Pancreas (tissue), 10 donors: ENCODE measurements at places on chromosomes 11 and 22. TPM values are rescaled to one million over a fixed set of nuclear protein-coding genes. Genes with fewer than 3 reads are reported as not detected.

DNA sequence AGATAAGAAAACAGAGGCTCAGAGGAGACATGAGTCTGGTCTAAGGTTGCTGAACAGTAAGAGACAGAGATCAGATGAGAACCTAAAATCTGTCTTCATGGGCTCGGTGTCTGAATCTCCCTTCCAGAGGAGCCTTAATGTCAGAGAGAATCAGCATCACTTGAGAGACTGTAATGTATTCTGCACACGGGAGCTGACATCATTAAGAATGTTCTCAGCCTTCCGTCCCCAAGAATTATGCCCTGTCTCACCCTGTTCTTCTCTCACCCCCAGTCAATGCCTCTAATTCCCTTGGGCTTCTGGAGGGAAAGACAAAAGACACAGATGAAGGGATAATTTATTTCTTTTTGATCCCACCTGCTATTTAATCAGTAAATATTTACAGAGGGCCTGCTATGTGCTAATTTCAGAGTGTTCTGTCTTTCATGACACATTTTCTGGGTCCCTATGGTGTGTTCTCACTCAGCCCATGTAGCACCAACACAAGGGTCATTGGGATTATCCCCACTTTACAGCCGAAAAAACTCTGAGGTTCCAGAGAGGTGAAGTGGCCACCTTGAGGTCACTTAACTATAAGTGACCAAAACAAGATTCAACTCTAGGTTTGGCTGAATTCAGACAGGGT lies 61.8 kb downstream of the CD82 start:
- H3K4me1 ChIP-seq = no peaks in the 10 kb centered on the region
- DNase-seq = no peak
- H3K27ac ChIP-seq = no peak overlapping the region
- no peaks in the 10 kb centered on the region for H3K27me3 ChIP-seq

- H3K36me3 ChIP-seq = no peaks in the 10 kb centered on the region
- no peak for DNase-seq
- no peak overlapping the region for H3K27ac ChIP-seq
- no peaks in the 10 kb centered on the region for H3K27me3 ChIP-seq
- H3K4me1 ChIP-seq = peaks cover 4% of the 10 kb centered on the region
Measured at GRCh38 chr11:133081730-133082452, 450.4 kb downstream of the OPCML start.

DNA sequence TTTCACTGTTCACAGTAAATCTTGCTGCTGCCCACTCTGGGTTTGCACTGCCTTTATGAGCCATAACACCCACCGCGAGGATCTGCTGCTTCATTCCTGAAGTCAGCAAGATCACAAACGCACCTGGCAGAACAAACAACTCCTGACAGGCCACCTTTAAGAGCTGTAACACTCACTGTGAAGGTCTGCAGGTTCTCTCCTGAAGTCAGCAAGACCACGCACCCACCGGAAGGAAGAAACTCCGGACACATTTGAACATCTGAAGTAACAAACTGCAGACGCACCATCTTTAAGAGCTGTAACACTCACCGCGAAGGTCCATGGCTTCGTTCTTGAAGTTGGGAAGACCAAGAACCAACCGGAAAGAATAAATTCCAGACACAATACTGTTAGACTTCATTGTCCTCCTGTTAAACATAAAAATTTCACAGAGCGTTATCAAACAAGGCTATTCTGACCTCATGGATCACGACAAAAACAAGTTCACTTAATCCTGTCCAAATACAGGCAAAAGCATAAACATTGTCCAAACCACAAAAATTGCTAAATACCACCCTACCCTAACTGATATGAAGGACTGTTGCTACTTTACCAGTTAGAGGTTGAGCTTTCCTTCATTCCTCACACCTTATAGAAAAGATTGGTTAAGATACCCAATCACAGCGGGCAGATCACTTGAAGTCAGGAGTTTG lies 3.0 kb upstream of the CCDC117 start:
- DNase-seq = no peak
- no peak overlapping the region for H3K27ac ChIP-seq
- H3K36me3 ChIP-seq = no peaks in the 10 kb centered on the region
- H3K27me3 ChIP-seq = no peaks in the 10 kb centered on the region

- no peak for DNase-seq
- no peaks in the 10 kb centered on the region for H3K27me3 ChIP-seq
- H3K4me1 ChIP-seq = no peaks in the 10 kb centered on the region
- no peak overlapping the region for H3K4me3 ChIP-seq
- no peaks in the 10 kb centered on the region for H3K36me3 ChIP-seq
Measured at GRCh38 chr11:104905271-104905670, 7.0 kb upstream of the CASP12 start.

GRCh38 chr22:23529166-23530103 lies 50.7 kb downstream of the IGLL1 start:
- H3K27ac ChIP-seq = no peak overlapping the region
- H3K4me1 ChIP-seq = no peaks in the 10 kb centered on the region
- H3K4me3 ChIP-seq = no peak overlapping the region
- H3K36me3 ChIP-seq = no peaks in the 10 kb centered on the region

GRCh38 chr22:27019827-27020226 lies 362.4 kb downstream of the MIAT start:
- H3K27me3 ChIP-seq = no peaks in the 10 kb centered on the region
- no peaks in the 10 kb centered on the region for H3K4me1 ChIP-seq
- H3K27ac ChIP-seq = no peak overlapping the region
- no peak overlapping the region for H3K4me3 ChIP-seq
- H3K36me3 ChIP-seq = no peaks in the 10 kb centered on the region

- H3K4me1 ChIP-seq = no peaks in the 10 kb centered on the region
- no peak overlapping the region for H3K4me3 ChIP-seq
- no peaks in the 10 kb centered on the region for H3K27me3 ChIP-seq
- H3K27ac ChIP-seq = peak overlapping the region; percentile 69
- no peaks in the 10 kb centered on the region for H3K36me3 ChIP-seq
Measured at GRCh38 chr11:113664069-113664980, 41.8 kb downstream of the TMPRSS5 start.

DNA sequence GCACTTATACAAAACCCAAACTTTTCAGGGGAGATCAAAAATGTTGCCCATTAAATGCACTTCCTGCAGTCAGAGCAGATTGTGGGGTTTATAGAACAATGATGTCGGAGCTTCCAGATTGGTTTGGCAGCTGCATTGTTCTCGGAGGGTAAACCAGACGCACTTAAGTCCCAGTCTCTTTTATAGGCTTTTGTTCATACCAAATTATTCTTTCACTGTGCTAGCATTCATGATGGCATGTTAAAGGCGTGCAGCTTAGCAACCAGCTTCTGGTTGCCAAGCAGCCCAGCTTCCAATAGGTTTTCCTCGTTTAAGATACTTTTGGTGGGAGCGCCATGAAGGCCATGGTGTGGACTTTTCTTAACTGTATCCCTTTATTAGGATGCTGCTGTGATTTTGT lies 40.9 kb downstream of the ZC3H12C start:
- H3K4me1 ChIP-seq = no peaks in the 10 kb centered on the region
- no peak overlapping the region for H3K4me3 ChIP-seq
- H3K27ac ChIP-seq = no peak overlapping the region

DNA sequence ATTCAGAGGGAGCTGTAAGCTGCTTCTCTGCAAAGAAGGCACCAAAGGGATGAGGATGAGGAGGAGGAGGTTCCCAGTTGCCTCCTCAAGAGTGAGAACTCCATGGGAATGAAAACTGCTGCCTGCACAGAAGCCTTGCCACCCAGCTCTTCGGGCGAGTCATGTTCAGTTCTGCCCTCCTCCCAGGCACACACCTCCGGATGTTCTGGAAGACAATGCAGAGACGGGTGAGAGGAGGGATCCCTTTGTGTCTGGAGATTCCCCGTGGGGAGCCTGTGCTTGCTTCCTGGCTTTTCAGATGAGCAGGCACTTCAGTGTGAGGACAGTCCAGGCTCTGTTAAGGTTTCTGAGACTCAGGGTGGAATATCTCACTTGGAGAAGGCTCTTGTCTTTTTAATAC lies 295.6 kb downstream of the DDX10 start:
- no peaks in the 10 kb centered on the region for H3K4me1 ChIP-seq
- H3K4me3 ChIP-seq = no peak overlapping the region
- H3K36me3 ChIP-seq = no peaks in the 10 kb centered on the region
- H3K27me3 ChIP-seq = no peaks in the 10 kb centered on the region
- H3K27ac ChIP-seq = no peak overlapping the region
- no peak for DNase-seq

- no peaks in the 10 kb centered on the region for H3K27me3 ChIP-seq
- no peak overlapping the region for H3K27ac ChIP-seq
Measured at GRCh38 chr11:85475660-85476517, 151.3 kb downstream of the DLG2 start.

DNA sequence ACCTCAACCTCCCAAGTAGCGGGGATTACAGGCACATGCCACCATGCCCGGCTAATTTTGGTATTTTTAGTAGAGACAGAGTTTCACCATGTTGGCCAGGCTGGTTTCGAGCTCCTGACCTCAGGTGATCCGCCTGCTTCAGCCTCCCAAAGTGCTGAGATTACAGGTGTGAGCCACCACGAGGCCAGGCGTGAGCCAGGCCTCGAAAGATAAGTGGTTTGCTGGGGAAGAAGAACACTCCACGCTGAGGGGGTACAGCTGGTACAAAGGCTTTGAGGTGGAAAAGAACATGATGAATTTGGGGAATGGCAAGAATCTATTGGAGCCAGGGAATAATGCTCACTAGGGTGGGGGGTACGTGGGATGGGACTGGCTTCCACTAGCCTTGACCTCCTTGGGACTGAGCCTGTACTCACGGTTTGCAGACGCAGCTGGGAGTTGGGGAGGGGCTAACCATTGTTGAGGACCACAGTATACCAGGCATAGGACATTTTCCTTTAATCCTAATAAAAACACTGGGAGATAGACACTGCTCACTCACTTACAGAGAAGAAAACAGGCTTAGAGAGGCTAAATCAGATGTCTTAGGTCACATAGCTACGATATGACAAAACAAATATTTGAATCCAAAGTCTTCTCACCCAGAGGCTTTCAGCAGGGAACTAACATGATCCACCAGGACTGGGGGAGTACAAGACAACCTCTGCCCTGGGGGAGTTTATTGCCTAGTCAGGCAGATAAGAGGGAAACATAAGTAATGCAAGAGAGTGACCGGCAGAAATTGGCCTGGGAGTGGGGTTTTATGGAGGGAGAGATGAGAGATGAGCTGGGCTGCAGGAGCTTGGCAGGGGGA lies 4.9 kb downstream of the SLCO2B1 start:
- peak overlapping the region; percentile 32 for H3K27ac ChIP-seq
- H3K27me3 ChIP-seq = no peaks in the 10 kb centered on the region
- no peak overlapping the region for H3K4me3 ChIP-seq
- peaks cover 58% of the 10 kb centered on the region for H3K4me1 ChIP-seq

GRCh38 chr11:44561275-44561805 lies 4.1 kb upstream of the CD82 start:
- no peaks in the 10 kb centered on the region for H3K27me3 ChIP-seq
- H3K4me1 ChIP-seq = peaks cover 8% of the 10 kb centered on the region
- no peaks in the 10 kb centered on the region for H3K36me3 ChIP-seq
- no peak for DNase-seq
- H3K27ac ChIP-seq = no peak overlapping the region

GRCh38 chr11:107836851-107837250 lies 21.7 kb downstream of the SLC35F2 start:
- peaks cover 2% of the 10 kb centered on the region for H3K4me1 ChIP-seq
- H3K27ac ChIP-seq = no peak overlapping the region
- no peaks in the 10 kb centered on the region for H3K27me3 ChIP-seq
- H3K4me3 ChIP-seq = no peak overlapping the region
- H3K36me3 ChIP-seq = no peaks in the 10 kb centered on the region

- DNase-seq = no peak
- H3K27ac ChIP-seq = no peak overlapping the region
- H3K36me3 ChIP-seq = no peaks in the 10 kb centered on the region
- peaks cover 10% of the 10 kb centered on the region for H3K4me1 ChIP-seq
- no peak overlapping the region for H3K4me3 ChIP-seq
- H3K27me3 ChIP-seq = no peaks in the 10 kb centered on the region
Measured at GRCh38 chr11:40337118-40337517, 1122.3 kb downstream of the LRRC4C start.

DNA sequence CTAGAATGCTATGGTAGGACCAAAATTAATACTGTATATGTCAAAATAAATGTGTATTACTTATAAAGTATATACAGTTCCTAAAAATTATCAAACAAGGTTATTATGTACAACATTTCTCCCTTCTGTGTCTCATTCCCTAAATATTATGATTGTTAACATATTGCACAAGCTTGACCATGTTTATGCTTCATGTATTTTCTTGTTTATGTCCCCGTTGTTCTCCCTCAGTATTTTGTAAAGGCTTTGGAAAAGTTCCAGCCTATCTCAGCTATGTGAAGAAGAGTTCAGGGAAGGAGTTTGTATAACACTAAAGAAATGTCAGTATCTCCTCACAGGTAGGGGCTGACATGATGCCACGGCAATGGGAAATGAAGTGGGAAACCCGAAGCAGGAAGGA lies 19.6 kb downstream of the ADM start:
- no peak overlapping the region for H3K27ac ChIP-seq
- no peak for DNase-seq
- H3K36me3 ChIP-seq = no peaks in the 10 kb centered on the region
- no peak overlapping the region for H3K4me3 ChIP-seq

GRCh38 chr11:77873345-77873744 lies 52.4 kb downstream of the AAMDC start:
- no peak for DNase-seq
- no peaks in the 10 kb centered on the region for H3K27me3 ChIP-seq
- H3K36me3 ChIP-seq = no peaks in the 10 kb centered on the region

DNA sequence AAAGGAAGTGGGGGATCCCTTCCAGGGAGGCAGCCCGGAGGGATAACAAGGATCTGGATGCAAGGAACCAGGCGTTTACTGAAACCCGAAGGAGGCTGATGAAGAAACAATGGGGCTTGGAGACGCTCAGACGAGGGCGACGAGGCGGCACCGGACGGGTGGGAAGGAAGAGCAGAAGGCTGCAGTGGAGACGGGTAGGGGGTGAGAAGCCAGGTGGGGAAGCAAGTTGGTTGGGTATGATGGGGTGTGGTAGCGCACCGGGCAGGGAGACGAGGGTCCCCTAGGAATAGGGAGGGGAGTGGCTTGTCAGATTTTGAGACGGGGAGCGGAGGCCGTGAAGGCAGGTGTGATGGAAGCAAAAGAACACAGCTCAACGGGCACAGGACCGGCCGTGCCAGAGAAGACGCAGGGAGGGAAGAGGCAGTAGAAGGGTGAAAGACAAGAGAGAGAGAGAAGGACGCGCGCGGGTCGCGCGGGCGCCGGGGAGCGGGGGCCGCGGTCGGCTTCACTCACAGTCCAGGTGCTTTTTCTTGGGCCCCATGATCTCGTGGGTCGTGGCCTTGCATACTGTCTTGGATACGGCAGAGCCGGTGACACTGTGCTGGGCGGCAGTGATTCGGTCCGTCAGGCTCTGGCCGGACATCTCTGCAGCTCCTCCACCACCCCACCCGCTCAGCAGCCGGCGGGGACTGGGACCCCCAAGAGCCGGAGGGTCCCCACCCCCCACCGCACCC lies 579 bp downstream of the PICALM start:
- peak; percentile 32 for DNase-seq
- peak overlapping the region; percentile 89 for H3K27ac ChIP-seq
- H3K36me3 ChIP-seq = no peaks in the 10 kb centered on the region
- no peaks in the 10 kb centered on the region for H3K27me3 ChIP-seq
- peaks cover 10% of the 10 kb centered on the region for H3K4me1 ChIP-seq
- H3K4me3 ChIP-seq = peak overlapping the region; percentile 92

The KDELR3 gene
- polyA plus RNA-seq = 2.9 TPM

The AQP11 gene
- 0.99 TPM for polyA plus RNA-seq

The SLC25A45 gene
- 38.0 TPM for polyA plus RNA-seq

The OR56A1 gene
- polyA plus RNA-seq = not detected

The SLC25A18 gene
- 1.7 TPM for polyA plus RNA-seq

The SHISAL1 gene
- polyA plus RNA-seq = 0.99 TPM

The TRIM34 gene
- polyA plus RNA-seq = 3.2 TPM

The ZNF215 gene
- polyA plus RNA-seq = 1.6 TPM
